ENCODE measurements at places on chromosomes 12 and 14.

DNA sequence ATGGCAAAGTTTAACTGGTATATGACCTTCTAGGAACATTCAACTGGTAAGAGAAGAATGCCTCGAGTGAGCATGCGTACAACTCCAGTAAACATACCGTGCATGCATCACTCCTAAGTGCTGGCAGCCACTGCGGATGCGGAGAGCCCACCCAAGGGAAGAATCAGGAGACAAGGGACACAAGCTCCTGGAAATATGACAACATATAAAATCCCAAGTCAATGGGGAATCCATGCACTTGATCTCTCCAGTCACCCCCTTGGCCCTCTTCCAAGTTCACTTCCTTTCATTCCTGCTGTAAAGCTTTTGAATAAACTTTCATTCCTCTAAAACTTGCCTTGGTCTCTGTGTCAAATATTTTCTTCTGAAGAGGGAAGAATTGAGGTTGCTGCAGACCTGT lies 168.7 kb upstream of the TMCC3 start:
- DNase-seq: no peak

- DNase-seq: no peak
These were observed 364.5 kb downstream of the PDZRN4 start for GRCh38 chr12:41552588-41552987.

- DNase-seq: no peak
These were observed 24.5 kb downstream of the FIGNL2 start for GRCh38 chr12:51823875-51824565.

DNA sequence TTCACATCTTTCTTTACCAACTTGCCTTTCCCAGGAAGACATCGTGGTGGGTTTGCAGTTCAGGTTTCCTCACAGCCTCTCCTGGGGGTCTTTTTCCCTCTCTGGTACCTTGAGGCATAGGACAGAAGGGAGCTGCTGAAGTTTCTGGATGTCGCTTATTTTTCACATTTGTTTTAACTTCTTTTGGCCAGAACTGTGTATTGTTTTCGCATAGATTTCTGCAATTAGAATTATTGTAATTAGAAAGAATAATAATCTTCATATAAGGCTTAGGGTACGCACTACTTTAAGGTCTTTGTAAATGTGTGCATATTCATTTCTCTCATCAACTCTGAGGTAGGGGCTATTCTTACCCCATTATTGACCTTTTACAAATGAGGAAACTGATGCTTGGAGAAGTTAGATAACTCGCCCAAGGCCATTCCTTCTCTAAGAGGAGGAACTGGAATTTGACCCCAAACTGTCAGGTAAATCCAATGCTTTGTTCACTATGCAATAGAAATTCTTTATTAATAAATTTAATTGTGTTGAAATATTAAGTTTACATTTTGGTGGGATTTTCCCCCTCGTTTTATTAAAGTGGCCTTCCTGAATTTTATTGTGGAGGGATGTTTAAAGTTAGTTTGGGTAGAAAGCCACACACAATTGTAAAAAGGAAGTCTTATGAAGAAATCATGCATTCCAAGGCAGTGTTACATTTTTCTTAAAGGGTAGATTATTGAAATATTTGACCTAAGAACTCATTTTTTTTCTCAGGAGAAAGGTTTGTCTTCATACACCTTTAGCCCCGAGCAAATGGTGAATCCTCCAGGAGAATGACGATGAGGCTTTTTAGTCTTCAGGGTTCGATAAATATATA lies 12.1 kb upstream of the SLC38A2 start:
- no peak for DNase-seq

DNA sequence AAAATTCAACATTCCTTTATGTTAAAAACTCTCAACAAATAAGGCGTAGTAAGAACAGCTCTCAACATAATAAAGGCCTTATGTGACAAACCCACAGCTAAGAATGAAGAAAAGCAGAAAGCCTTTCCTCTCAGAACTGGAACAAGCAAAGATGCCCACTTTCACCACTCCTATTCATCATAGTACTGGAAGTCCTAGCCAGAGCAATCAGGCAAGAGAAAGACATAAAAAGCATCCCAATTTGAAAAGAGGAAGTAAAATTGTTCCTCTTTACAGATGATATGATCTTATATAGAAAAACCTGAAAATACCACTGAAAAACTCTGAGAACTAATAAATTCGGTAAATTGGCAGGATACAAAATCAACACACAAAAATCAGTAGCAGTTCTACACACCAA lies 52.1 kb downstream of the STON2 start:
- no peak for DNase-seq

DNA sequence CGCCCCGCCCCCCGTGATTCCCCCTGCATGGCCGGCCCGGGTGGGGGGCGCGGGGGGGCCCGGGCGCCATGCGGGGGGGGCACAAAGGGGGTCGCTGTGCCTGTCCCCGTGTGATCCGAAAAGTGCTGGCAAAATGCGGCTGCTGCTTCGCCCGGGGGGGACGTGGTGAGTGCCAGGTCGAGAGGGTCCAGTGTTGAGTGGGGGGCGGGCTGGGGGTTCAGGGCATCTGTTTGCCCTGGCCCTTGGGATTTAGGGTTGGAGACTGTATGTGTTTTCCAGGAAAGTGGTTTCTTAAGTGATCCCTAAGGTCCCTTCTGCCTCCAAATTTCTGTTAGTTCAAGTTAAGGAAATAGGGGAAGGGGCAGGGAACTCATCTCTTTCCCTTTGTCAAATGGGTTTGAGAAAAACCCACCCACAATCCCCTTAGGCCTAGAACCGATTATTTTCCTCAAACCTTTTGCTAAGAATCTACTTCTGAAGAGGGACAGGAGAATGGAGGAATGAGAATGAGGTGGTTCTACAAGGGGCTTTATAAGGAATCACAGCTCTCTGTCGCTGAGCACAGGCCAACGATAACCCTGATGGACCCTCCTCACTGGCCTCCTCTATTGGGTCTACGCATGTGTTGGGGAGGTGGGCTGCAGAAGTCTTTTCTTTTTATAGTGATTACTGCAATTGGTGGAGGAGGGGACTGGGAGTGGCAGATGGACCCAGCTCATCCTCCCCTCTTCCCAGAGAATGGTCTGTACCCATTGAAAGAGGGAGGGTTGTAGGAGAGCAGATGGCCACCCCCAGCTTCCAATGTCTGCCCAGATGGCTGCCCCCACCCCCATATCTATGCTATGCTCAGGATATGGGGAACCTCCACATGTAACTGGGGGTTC lies 834 bp downstream of the ARHGEF25 start:
- DNase-seq: no peak
